ENCODE measurements at places on chromosomes 5 and 9.

DNA sequence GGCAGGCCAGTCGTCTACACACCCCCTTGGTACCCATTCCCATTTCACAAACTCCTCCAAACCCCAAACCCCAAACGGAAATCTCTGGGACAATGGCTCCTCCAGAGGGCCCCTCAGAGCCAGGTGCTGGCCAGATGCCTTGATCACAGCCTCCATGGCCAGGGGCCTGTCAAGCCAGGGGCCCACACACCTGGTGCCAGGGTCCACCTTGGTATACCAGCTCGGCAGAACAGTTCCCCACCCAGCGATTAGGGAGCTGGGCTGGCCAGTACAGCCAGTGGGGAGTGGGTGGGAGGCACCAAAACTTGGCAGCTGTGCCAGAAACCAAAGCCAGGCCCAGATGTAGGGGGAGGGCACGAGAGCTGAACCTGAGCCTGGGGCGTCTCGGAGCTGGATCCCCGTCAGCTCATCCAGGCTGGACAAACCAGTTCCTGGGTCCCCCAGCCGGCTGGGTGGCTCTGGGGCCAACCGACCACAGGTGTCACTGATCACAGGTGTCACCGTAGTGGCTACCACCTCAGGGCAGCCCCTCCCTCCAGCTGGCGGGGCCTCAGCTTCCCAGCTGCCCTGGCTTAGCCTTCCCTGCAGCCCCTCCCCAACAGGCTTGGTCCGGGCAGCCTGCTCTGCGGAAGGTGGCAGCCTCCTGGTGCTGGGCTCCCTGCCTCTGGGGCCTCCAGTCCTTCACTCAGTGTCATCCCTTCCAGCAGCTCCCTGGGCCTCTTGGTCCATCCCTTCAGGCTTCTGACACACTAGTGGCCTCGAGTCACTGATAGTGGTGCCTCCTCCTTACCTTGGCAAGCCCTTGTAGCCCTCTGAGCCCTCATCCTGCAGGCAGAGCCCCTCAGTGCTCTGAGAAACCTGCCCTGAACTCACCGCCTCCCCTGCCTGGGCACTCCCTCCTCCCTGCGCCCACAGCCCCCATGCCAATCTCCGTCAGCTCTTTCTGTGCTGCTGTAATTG lies 6.6 kb upstream of the RMND5B start:
- DNase-seq = no peak

DNA sequence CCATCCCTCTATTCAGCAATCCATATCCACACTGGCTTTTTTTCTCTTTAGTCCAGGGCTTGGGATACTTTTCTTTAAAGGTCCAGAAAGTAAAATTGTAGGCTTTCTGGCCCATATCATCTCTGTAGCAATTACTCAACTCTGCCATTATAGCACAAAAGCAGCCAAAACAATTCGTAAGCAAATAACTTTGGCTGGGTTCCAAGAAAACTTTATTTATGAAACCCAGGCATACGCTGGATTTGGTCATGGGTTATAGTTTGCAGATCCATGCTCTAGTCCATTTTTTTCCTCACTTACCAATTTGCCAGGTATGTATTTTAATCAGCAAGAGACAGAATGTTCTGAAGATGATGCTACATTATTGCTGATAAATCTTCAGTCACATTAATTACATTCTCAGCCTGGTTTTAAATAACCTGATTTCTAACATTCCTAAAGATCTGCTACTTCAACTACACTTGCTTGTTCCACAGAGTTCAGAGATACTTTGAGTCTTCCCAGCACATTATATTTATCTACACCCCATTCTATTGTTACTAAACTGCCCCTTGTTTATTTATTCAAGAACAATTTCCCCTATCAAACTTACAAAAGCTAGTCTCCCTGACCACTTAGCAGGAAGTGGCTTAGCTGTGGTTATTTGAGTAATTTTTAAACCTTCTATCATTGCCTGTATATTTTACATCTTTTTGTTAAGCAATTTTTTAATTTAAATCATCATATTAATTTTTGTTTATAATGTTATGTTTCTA lies 161.0 kb downstream of the ISL1 start:
- no peak for DNase-seq

- peak; percentile 11 for DNase-seq
Observed at GRCh38 chr5:159310511-159310910, 19.8 kb downstream of the IL12B start.

DNA sequence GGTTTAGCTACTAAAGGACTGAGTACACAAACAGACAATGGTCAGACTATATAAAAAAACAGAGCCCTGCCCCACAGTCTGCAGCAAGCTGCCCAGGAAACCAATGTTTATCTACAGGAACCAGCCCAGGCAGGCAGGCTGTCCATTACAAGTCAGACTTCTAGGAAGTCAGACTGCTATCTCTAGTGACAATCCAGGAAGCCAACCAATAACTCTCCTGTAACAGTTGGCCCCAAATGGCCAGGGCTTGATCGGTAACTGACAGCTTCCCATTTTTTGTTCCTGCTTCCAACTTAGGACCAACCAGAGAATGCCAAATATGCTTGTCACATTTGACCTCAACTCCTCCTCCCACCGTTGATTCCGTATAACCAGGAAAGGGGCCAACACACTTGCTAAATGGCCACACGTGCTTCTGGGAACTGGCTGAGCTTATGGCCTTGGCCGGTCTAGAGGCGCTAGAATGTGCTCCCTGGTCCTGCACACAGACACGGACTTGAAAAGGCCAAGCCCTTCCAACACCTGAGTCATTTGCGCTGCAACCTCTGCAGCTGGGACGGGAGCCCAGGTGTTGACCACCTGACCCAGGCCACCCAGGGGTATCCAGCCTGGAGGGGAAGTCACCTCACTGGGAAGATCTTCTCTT lies 79.6 kb upstream of the CDK20 start:
- no peak for DNase-seq

DNA sequence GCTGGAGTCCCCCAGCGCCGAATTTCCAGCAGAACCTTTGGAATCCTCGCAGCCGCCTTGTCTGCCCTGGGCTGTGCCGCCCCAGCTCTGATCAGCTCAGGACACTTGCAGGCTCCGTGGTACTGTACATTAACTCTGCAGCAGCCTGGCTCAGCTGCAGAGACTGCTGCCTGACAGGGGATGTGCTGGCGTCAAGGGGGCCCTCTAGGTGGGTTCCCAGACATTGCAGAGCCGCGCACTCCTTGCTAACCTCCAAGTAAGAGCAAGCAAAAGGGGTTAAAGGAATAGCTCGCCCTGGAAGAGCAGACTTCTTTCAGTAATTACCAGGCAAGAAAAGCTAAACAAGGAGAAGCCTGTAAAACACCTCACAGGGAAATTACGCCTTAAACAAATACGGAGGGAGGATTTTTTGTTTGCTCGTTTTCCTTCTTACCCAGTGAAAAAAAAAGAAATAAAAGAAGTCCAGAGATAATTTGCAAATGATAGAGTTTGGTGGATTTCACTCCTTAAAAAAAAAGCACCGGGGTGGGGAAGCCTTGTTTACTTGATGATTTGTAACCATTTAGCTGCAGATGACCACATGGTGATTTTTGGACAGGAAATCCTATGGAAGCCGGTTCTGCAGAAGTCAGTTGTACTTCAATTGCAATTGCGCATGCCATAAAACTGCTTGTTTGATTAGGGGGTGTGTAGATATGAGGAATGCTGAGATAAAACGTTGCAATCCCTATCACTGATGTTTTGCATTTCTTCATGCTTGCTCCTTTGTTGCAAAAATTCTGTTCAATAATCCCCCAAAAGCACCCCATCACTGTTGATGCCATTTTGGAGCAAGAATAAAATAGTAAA lies 305.8 kb downstream of the PDE4D start:
- no peak for DNase-seq

- no peak for DNase-seq
Observed at GRCh38 chr5:43041669-43042175, 1.6 kb upstream of the ANXA2R start.

- DNase-seq = no peak
Observed at GRCh38 chr9:73269430-73270101, 117.9 kb downstream of the ANXA1 start.

GRCh38 chr5:60893521-60893920 lies 49.5 kb upstream of the ELOVL7 start:
- DNase-seq = no peak

DNA sequence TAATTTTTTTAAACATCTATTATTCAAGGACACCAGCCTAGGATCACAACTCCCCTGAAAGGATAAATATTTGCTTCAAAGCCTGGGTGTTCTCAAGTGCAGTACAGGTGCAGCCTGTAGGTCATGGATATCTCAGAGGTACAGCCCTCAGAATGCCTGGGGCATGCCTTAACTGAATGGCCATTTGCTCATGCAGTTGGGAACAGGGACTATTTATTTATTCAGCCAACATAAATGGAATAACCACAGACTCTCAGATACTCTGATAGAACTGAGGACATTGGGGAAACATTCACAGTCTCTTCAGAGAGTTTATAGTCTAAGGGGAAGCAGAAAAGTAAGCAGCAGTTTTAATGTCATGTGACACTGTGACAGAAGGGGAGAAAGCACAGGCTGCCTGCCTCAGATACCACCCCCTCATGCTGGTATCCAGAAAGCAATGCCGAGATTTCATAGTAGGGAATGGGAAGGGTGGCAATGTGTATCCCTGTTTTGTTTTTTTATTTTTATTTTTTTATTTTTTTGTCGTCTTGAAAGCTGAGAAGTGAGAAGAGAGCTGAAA lies 112.6 kb downstream of the MACIR start:
- DNase-seq = no peak

DNA sequence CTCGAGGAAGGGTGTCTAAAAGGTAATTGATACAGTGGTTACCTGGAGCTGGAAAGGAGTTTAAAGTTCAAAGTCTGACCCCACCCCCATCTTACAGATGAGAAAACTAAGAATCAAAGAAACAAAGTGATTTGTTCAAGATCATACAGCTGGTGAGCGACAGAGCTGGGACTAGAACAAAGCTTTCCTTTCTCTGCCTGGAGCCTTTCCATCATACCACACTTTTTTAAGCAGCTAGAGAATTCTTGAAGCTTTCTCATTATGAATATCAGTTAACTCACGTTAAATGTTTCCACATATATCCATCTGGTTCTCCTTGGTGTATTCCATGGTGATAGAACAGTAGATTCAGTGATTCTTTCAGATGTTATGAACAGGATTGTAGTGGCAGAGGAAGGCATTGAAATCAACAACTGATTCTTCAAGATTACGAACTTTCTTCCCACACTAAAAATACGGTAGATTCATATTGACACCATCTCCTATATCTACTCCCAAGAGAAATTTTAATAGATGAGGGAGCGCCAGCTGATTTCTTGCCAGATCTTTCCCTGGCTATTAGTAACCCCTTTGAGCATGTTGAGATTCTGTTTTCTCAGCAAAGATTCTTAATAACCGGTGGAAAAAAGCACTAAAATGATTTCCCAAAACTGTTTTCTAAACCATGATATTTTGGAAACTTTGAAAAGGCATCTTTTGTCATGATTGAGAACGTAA lies 233.7 kb downstream of the ADAMTSL1 start:
- DNase-seq = no peak

GRCh38 chr9:131516100-131516499 lies 13.4 kb downstream of the POMT1 start:
- DNase-seq = no peak

DNA sequence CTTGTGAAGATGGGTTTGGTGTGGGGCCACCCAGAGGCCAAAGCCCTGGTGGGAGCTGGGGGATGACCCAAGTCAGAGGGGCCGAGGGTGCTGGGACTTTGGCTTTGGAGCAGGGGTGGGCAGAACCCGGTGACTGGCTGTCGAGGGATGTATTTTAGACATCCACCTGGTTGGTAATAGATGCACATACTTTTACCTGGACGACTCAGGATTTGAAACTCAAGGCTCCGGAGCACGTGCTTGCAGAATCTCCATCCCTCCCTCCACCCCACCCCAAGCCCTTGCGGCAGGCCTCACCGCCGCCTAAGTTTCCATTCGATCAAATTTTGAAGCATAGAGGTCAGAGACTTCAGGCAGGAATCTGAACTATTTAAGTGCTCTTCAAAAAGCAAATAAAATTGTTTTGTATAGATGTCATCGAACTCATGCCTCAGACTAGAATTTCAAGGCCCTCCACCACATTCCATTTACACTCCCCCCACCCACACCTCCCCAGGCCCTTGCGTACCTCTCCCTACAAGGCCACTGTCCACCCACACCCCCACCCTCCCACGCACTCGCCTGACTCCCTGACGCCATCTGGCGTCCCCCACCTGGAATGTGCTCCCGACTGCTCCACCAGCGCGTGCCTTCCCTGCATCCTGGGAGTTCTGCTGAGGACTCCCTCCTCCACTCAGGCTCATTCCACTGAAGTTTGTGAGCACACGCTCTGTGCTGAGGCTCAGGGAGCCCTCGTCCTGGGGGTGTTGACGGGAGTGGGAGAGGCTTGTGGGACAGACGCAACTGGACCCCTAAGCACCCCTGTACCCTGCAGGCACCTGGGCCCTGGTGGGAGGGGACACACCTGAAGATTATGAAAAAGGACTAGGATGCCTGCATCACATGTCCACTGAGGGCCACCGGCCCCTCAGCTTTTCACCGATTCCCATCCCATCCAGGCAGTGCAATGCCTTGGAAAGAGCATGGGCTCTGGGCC lies 56.4 kb upstream of the RPL26L1 start:
- no peak for DNase-seq

- DNase-seq = no peak
Observed at GRCh38 chr9:76626141-76626540, 138.1 kb upstream of the PCA3 start.

DNA sequence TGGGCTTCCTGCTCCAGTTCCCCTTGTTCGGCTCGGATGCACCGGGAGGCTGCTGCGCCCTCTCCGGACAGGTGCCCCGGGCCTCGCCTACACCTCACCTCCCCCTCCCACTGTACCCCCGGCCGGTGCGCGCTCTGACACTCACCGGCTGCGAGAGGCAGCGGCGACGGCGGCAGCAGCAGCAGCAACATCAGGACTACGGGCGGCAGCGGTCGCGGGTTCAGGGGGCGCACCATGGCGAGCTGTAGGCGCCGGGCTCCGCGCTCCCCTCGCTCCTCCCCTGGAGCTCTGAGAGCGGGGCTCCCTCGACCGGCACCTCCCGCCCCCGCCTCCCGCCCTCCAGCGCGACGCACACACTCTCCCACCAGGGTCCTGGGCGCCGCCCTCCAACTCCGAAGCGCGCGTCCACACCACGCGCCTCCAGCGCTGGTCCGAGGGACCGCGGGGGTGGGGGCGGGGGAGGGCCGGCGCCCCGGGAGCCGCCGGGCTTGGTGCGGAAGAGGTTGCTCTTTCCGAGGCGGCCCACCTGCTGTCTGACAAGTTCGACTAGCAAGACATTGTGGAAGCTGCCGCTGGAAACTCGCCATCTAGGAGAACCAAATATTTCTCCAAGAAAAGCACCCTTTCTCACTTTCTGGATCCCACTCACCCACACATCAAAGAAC lies at the start of gene GFRA3:
TSS of gene GFRA3 (minus strand) at position 433 of the 665 bp plus-strand sequence. CDS start at position 236, 197 bp downstream.
- DNase-seq = no peak

DNA sequence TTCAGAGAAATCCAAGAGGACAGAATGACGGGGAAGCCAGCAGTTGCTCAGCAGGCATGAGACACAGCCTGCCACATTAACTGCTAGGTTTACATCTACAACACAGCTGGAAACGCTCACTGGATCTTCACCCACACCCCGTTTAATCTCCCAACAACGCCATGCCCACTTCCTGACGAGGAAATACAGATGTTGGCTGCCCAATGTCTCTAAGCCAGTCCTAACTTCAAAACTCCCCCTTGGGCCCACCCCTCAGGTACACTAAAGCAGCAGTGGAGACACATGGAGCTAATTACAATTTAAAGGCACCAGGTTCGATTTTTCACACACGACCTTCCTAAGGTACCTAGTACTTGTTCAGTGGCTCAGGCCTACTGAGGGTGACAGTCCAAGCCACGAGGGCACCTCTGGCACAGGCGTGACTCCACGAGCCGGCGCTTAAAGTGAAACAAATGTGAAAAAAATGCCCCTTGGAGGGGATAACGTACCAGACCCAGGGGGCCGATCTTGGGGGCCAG lies 904 bp downstream of the RPL12 start:
- DNase-seq = no peak
